ENCODE measurements at places on chromosomes 6 and 20.

- no peak for DNase-seq
Measured at GRCh38 chr20:7038029-7038428, 270.5 kb downstream of the BMP2 start.

- no peak for DNase-seq
Measured at GRCh38 chr6:6932341-6932740, 175.4 kb upstream of the RREB1 start.

- no peak for DNase-seq
Measured at GRCh38 chr20:38573413-38573812, 7.6 kb upstream of the ADIG start.

GRCh38 chr20:37853823-37854375, 49.0 kb upstream of the VSTM2L start:
- no peak for DNase-seq

GRCh38 chr6:138278326-138278725, 60.0 kb upstream of the PBOV1 start:
- peak; percentile 2 for DNase-seq

DNA sequence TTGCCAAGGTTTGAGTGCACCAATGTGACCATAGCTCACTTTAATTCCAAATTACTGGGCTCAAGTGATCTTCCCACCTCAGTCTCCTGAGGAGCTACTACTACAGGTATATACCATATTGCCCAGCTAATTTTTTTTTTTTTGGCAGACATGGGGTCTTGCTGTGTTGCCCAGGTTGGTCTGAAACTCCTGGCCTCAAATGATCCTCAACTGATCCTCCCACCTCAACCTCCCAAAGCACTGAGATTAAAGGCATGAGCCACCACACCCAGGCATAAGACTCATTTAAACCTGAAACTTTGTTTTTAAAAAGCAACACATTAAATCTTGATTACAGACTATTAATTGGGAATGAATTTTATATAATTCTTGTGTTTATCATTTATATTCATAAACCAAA, 67.7 kb downstream of the ARHGAP18 start:
- DNase-seq = no peak

DNA sequence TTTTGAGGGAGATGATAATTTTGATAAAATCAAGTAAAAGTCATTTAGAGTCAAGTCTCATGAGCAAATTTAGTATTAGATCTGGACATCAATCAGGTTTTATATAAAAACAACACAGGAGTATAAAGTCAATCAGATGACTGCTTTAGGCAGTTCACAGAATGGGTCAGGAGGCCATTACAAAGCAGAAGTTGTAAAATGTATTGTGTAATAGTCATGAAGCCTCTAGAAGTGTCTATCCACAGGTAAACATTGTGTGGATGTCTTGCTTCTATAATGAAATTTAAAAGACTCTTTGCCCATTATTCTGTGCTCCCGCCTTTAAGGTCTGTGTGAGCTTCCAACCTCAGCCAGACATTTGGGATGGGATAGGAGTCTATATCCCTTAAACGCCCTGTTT, 28.8 kb downstream of the MAP7 start:
- no peak for DNase-seq

GRCh38 chr6:106446287-106446885, 85.9 kb downstream of the CRYBG1 start:
- DNase-seq = peak; percentile 12

GRCh38 chr6:144171406-144171805, 21.1 kb downstream of the STX11 start:
- no peak for DNase-seq

DNA sequence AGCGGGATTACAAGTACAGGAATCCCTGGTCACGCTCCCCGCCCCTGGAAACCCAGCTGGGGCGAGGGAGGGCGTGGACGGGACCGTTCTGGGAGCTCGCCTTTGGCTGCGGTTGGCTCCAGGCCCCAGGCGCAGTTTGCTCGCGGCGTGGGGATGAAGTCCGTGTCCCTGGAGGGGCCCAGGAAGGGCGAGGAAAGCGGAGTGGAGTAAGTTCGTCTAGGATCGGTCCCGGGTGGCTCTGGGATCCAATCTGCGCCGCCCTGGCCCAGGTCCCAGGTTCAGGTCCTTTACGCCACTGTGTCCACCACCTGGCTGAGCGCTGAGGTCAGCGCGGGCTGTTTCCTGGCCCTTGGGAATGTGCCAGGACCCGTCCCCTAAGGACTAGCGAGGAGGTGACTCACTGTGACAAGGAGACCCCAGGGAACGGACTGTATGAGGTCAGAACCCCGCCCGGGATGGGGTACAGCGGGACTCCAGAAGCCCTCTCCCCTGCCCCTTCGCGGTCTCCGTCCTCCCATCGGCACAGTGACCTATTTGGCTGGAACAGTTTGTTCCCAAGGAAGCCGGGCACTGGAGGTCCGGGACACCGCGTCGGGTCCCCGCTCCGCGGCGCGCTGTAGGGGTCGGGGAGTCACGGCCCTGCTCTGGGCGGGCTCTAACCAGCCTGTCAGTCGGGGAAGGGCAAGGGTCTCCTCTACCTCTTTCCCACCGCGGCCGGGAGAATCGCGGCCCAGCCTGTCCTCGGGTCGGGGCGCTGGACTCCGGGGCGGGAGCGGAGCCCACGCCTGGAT, 724 bp downstream of the CDKN1A start:
- peak; percentile 63 for DNase-seq

GRCh38 chr6:139334806-139335446, 39.5 kb downstream of the CITED2 start:
- DNase-seq = peak; percentile 95

- no peak for DNase-seq
Measured at GRCh38 chr20:31934968-31935764, 16.7 kb downstream of the PDRG1 start.

DNA sequence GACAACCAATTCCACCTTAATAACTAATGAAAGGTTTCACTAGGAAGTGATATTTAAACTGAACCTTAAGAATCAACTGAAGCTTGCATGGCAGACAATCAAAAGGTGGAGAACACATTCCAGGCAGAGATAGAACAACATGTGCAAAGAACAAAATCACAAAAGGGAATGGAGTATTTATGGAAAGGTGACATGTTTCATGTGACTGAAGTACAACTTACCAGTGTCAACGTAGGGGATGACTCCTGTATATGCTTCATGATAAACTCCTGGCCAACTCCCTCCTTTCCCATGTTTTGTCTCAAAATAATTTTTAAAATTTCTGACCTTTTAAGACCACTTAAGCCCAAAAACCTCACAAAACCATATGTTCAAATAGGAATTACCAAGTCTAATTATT, 6.6 kb downstream of the PLN start:
- DNase-seq = no peak

GRCh38 chr6:8557014-8557748, 121.8 kb upstream of the SLC35B3 start:
- DNase-seq = no peak

DNA sequence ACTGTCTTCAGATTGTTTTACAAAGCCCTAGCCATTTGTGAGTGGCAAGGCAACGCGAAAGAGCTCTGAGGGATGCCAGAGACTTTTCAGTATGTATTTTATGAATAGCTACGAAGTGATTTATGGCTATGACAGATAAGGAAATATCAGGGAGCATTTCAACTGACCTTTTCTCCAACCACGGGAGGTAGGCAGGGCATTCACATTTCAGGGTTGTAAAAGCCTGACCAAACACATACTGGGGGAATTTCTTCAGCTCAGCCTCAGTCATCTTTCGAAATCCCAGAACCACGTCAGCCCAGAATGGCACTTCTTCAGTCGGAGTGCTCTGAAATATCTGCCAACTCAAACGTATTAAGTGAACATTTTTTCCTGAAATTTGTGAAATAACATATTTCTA, 10.8 kb downstream of the DDO start:
- no peak for DNase-seq

- peak; percentile 99 for DNase-seq
Measured at GRCh38 chr6:158488065-158488464, 71.8 kb upstream of the TMEM181 start.

DNA sequence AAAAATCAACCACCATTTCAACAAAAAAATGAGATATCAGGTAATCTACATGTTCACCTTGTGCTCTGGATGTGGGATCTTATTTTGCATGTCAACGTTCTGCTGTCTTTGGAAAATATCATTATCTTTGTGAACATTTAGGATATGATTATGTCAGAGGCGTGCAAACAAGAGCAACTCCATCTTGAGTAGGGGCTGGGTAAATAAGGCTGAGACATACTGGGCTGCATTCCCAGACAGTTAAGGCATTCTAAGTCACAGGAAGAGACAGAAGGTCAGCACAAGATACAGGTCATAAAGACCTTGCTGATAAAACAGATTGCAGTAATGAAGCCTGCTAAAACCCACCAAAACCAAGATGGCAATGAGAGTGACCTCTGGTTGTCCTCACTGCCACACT, 28.8 kb upstream of the ZBTB24 start:
- no peak for DNase-seq

DNA sequence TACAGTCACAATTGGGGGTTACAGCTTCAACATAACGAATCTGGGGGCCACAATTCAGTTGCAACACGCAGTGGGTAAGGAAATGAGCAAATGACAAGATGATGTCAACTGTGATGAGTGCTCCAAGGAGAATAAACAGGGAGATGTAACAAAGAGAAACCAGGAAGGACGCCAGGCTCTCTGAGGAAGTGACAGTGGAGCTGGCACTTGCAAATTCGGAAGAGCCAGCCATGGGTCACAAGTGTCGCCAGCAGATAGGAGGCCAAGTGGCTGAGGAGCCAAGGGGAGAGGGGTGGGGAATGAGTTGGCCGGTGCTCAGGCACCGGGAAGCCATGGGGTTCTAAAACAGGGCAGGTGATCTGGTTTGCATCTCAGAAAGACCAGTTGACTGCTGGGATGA, 136.4 kb downstream of the EYA2 start:
- no peak for DNase-seq

DNA sequence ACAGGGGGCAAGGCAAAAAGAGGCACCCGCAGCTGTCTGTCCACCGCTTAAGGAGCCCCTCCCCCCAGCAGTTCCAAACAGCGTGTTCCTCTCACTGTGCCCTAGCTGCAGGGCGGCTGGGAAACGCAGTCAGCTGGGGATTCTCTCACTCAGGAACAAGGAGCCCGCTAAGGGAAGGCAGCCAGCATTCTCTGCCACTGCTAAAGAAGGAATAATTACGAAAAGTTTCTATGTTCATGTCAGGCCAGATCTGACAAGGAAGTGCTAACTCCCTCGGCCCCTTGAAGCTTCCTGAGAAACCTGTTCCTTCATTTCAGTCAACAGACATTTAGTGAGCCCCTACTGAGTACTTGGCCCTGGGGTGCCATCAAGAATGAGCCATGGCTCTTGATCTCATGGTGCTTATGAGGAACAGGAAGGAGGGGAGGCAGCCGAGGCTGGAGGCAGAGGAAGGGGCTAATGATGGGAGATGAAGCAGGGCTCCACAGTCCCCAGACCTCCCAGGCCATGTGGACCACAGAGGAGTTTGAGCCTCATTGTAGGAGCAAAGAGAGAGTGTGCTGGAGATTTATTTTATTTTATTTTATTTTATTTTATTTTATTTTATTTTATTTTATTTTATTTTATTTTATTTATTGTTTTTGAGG, 101.7 kb upstream of the PMEPA1 start:
- DNase-seq = no peak

DNA sequence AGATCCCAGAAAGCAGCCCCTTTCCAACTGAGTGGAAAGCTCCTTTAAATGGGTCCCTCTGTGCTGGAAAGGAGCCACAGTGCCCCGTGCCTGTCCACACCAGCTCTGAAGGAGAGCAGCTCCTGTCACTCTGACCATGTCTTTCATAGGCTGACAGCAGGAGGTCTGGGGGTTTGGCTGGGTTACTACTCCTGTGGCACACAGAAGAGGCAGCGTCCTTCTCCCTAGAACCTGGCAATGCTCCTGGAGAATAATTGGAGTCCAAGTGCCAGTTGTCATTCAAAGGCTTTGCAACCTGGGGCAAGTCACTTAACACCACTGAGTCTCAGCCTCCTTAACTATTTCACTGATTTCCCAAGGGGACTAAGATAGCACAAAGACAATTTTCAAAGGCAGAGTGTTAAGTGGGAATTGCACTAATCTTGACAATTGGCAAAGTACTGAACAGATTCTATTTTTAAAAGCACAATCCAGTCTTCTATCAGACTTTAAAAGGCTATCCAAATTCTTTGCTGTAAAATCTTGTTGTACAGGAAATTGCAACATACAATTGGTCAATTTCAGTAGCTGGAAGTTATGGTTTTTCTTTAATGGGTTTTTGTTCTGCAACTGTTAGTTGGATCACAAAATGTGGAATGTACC, 457.2 kb downstream of the KIF16B start:
- no peak for DNase-seq

DNA sequence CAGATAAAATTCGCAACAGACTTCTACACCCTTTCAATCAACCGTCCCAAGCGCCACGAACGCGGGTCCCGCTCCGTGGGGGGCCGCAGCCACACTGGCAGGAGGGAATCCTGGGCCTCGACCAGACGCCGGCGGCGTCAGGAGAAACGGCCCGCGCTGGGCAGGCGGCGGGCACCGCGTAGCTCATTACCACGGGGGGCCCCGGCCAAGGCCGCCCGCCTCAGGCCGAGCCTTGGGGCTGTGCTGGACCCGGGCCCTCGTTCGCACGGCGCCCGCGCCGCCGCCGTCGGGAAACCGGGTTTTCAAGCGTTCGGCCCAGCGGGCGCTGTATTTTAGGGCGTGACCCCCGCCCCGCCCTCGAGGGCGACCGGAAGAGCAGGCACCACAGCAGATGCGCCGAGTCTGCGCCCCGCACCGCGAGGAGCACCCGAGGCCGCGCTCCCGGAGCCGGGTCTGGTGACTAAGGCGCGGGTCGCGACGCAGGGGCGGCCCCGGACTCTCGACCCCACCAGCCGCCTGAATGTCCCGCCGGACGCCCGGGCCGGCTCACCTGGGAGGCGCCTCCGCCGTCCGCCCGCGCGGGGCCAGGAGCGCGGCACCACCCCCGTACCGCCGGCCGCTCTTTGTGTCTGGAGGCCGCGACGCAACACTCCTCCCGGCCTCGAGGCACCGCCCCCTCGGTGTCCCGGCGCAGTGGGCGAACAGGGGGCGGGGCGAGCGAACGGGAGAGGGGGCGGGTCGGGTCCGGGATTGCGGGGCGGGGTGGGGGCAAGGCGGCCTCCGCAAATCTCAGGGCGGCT, at the start of gene NINL:
TSS of gene NINL (minus strand) at position 627 of the 800 bp plus-strand sequence. CDS start 58,944 bp downstream, outside the sequence.
- peak; percentile 48 for DNase-seq

- peak; percentile 55 for DNase-seq
Measured at GRCh38 chr6:36594816-36595643, 868 bp downstream of the SRSF3 start.

- DNase-seq = no peak
Measured at GRCh38 chr6:117573006-117573680, 29.2 kb downstream of the GOPC start.

GRCh38 chr6:150196942-150197745, 54.3 kb downstream of the PPP1R14C start:
- no peak for DNase-seq

- DNase-seq = no peak
Measured at GRCh38 chr20:7571101-7571500, 369.2 kb downstream of the HAO1 start.

DNA sequence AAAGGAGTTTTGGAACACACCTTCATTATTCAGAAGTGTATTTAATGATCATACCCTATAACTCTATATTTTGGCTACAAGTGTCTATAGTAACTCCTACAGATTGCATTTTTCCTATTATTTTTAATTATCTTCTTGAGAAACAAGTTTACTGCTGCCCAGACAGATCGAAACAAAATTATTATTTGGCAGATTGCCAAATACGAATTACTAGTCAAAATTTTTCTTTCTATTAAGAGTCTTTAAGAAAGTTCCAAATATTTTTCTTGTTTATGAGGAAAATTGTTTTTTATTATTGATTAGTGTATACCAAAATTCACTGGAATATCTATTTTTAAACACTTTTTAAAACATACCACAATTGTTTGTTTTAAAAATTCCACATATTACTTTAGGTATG, 821.9 kb upstream of the SLC35B3 start:
- no peak for DNase-seq

Measured in IMR-90 (cell line).